ENCODE measurements at places on chromosomes 4 and X.

DNA sequence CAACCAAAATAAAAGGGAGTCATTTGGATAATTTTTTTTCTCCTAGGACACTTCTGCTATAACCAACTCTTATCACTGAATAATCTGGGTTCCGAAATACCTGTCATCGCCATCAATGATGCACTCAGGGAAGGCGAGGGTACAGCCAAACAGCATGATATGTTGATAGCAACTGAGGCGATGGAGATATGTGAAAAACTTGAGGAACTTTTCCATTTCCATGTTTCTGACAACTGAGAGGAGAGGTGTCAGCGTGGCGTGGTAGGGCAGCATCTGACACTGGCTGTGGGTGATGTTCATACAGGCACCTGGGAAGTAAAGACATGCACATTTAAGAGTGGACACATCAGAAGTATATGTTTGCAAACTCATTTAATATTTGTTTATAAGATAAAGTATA lies 74.6 kb downstream of the CORIN start:
- no peak for DNase-seq

DNA sequence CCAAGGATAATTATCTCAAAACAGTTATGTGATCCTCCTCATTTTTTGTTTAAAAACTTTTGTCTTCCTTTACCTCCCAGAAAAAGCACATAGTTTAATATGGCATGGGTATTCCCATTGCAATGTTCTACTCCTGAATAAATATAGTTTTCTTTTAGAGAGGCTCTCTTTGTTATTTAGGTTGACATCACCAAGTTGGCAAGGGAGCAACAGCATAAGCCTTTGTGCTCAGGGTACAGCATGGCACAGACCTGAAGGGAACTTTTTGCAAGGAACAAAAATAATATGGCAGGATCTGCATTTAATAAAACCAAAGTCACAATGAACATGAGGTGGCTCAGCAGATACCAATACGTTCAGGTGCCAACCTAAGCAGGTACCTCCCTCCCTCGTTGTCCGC lies 47.1 kb upstream of the NPY2R start:
- no peak for DNase-seq

DNA sequence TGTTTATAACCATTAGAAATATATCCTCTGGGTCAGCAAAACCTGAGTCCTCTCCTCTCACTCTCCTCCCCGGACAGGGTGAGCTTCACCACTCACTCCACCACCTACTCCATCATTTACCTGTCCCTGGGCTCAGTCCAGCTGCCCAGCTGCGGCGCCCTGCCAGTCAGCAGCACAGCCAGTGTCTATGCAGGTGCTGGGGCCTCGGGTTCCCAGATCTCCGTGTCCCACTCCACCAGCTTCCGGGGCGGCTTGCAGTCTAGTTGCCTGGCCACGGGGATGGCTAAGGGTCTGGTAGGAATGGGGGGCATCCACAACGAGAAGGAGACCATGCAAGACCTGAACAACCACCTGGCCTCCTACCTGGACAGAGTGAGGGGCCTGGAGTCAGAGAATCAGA lies 662.2 kb upstream of the ACTRT1 start:
- DNase-seq: no peak

- DNase-seq: peak; percentile 19
Observed at GRCh38 chr4:88033309-88033708, 25.9 kb downstream of the PKD2 start.

DNA sequence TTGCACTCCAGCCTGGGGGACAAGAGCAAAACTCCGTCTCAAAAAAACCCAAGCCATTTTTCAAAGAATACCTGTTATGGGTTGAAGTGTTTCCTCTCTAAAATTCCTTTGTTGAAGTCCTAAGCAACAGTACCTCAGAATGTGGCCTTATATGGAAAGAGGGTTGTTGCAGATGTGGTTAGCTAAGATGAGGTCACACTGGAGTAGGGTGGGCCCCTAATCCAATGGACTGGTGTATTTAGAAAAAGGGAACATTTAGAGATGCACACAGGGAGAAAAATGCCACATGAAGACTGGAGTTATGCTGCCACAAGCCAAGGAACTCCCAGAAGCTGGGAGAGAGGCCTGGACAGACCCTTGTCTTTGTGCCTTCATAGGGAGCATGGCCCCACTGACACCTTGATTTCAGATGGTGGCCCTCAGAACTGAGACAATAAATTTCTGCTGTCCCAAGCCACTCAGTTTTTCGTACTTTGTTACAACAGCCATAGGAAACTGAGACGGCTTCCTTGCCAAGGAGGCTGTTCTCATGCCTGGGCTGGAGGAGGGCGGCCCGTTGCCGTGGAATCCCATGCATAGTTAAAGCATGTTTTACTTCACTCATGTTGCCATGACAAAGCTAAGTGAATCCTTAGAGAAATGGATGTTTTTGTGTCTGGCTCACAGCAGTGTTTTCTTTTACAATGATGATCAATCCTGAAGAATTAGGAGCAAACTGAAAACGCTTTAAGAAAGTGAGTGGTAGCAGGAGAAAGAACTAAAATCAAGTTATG lies 16.5 kb downstream of the TRAPPC2 start:
- no peak for DNase-seq

DNA sequence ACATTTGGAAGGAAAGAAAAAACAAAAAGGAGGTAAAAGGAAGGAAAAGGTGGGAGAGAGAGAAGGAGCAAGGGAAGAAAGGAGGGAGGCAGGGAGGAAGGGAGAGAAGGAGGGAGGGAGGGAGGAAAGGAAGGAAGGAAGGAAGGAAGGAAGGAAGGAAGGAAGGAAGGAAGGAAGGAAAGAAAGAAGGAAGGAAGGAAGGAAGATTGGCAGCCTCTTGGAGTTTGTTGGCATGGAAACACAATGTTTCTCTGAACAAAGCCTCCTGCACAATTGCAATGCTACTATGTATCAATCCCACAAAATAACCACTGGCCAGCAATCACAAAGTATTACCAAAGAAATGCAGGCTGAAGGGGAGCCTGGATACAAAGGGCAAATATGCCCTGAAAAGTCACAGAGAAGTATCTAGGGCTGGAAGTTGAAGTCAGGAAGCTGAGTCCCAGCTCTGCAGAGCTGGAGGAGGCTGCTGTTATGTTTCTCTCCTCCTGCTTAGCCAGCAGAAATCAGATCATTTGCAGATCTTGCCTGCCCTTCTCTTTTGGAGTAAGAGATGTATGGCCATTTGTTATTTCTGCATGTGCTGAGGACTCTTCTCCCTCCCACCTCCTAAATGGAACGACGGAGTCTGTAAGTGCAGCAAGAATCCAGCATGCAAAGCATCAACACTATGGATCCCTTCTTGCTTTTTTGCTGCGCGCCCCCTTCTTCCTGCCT lies 195.9 kb upstream of the LDB2 start:
- DNase-seq: no peak

DNA sequence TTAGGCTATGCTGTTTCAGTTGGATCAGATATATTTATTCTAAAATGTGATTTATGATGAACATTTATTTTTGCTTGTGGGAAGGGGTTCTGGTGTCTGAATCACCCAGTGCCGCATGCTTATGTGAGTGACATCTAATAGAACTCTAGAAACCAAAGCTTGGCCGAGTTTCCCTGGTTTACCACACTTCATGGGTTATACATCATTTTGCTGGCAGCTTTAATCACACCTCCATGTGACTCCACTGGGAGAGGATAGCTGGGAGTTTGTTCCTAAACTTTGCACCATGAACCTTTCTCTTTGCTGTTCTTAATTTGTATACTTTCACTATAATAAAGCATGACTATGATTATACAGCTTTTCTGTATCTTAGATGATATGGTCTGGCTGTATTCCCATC lies 382.9 kb downstream of the INPP4B start:
- DNase-seq: no peak

DNA sequence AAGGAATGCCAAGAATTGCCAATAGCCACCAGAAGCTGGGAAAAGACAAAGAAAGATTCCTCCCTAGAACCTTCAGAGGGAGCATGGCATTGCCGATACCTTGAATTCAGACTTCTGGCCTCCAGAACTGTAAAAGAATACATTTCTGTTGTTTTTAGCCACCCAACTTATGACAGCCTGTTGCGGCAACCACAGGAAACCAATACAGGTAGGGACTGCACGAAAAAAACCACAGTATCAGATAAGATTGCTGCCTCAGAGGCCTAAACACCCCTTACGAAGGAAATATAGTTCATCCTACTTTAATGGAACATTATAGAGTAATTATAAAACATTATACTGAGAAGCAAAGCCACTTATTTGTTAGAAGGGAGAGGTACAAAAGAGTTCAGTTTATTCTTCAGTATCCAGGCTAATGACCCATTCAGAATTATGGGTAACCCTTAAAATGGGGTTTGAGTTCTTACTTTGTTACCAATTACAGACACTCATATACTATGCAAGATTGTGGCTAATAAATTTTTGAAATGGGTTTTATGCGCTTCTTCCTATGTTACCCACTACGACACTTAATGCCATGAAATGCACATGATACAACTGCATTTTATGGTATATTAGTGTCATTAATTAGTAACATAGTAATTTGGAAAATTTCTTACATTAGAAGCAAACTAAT lies 37.4 kb upstream of the SMIM10L2A start:
- DNase-seq: no peak

- DNase-seq: no peak
Observed at GRCh38 chr4:76702440-76703122, 195.4 kb downstream of the SOWAHB start.

DNA sequence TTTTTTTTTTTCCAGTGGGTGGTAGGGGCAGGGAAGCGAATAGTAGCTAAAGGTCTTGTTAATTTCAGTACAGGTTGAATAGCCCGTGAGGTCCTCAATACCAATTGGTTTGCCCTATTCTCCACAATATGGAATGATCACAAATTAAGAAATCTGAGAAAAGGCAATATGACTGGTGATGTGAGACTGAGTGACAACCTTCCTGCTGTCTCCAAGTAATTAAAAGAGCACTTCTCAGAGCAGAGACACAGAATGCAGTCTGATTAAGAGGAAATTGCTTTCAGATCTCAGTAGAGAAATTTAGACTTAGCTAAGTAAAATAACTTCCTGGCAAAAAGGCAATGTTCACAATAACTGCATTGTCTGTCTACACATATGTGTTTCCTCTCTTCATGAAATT lies 23.0 kb downstream of the GPR174 start:
- DNase-seq: no peak

- DNase-seq: no peak
Observed at GRCh38 chrX:120000490-120001246, 57.1 kb upstream of the NKAP start.

DNA sequence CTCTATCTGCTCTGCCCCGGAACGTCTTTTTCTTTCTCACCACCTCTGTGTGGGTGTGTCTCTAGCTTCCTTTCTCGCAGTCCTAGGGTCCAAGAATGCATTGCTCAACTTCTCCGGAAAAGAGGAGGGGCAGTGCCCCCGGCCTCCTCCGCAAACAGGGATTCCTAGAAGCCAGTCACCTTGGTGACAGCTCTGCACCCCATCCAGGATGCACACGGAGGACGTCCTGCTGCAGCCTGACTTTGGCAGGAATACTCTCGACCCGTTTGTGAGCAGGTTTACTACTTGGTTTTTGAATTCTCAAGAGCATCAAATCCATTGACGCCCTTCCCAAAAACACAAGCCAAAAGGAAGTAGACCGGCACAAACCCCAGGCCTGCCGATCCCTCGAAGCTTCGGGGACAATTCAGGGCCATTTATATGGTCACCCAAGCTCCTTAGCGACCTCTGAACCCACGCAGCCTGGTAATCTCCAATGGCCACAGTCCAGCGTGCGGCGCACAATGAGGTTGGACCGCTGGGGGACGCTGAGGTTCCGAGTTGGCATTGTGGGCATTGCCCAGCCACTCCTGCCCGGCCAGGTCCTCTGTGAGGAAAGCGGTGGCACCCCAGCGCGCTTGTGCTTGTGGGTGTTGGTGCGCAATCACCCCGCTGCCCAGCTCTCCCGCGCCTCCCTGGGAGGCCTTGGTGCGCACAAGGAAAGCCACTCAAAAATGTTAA lies 9.8 kb downstream of the NKX3-2 start:
- no peak for DNase-seq

DNA sequence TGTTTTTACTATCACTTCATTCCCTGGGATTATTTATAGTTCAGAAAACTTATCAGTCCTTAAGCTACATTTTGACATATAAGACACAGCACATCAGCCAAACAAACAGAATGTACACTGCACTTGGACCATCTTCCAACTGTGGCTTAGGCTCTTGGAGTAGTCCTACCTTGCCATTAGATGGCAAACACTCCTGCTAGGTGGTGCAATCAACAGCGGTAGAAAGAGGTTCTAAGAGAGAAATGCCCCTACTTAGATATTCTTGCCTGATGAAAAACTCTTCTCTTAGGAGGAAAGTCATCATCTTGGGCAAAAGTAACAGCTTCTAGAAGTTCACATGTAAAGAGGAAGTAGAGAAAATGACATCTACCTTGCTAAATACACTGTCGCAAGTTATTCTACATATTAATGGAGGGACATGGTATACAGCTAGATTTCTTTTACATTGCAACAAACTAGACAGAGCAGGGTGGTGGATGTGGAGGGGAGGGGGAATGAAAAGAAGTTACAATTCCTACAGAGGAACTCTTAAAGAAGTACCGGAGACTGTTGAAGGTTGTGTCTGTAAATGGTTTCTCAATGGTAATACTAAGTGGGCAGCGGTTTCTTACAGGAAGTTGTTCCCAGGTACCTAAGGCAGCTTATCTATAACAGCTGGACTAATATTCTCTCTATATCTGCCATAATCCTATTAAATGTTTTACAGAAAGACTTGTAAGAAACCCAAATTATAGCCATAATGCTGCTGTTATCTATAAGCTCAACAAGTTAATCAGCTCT lies 8.1 kb upstream of the STPG2 start:
- no peak for DNase-seq

DNA sequence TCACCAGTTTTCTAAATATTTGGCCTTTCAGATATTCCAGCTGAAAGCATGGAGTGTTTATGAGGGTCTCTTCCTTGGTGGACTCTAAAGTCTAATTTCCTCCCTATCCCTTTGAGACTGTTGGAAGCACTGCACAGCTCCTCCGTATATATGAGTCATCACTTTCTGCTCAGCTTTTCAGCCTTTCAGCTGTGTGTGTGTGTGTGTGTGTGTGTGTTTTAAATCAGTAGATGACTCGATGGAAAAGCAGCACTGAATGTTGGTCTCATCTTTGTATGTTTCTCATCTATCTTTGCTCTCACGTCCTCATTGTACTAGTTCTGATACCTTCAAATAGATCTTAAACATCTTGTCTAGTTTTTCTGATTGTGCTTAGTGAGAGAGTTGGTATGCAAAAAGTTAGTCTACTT lies 81.6 kb downstream of the ZFX start:
- no peak for DNase-seq

GRCh38 chr4:80144676-80145470 lies 52.4 kb upstream of the PRDM8 start:
- DNase-seq: no peak
